ENCODE measurements at places on chromosomes 5 and 9.
A peak's percentile ranks its signal among the peaks of the same experiment; 100 is the strongest.

- no peak for DNase-seq
These were observed 11.1 kb upstream of the TCF7 start for GRCh38 chr5:134103397-134103796.

DNA sequence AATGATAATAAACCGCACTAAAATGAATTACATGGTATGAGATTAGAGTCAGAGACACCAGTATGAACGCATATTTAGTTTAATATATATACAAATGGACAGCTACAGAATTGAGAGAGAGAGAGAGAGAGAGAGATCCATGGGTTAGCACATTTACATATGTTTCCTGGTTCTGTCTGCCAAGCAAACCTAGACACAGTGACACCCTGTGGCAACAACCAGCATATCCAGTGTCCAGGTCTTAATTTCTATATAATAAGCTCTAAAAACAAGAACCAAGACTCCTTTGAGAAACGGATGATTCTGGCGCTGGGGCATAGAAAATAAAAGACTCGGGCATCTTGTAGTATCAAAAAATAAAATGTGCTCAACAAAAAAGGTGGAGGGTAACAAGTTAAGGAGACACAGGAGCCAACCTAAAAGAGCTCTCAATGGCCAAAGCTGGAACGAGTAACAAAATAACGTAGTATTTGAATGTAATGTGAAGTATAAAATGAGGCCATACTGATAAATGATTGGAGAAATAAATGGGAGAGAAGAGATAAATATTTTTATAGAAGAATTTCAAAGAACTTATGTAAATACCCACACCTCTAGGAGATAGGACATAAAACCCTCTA, 84.5 kb downstream of the RFX3 start:
- DNase-seq, result peak; percentile 55

GRCh38 chr5:130762031-130762430, 403.0 kb downstream of the HINT1 start:
- peak; percentile 18 for DNase-seq

DNA sequence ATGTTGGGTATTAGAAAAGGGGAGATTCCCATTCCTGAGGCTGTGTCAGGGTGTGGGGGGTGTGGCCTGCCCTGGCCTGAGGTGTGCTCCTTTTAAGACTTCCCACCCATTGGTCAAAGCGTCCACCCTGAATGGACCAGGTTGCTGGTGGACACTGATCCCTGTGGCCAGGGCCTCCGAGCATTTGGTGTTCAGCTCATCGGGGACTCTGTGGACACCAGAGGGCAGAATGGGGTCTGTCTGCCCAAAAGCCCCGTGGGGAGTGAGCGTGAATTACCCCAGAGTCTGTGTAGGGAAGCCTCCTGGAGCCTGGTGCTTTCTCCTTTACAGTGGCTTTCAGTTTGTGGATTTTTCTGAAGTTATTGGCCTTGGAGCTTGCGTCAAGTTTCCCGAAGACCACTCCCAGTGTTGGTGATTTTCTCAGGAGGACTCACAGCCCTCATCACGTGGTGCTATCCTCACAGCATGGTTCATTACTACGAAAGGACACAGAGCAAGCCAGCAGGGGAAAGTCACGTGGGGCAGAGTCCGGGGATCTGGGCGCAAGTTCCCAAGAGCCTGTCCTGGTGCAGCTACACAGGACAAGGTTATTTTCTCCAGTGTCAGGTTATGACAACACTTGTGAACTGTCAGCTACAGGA, 55.5 kb downstream of the TENT4A start:
- no peak for DNase-seq

- DNase-seq, result peak; percentile 23
These were observed 466.9 kb upstream of the ARRDC3 start for GRCh38 chr5:91850031-91850430.

- DNase-seq, result no peak
These were observed 27.3 kb downstream of the AFAP1L1 start for GRCh38 chr5:149298842-149299404.

DNA sequence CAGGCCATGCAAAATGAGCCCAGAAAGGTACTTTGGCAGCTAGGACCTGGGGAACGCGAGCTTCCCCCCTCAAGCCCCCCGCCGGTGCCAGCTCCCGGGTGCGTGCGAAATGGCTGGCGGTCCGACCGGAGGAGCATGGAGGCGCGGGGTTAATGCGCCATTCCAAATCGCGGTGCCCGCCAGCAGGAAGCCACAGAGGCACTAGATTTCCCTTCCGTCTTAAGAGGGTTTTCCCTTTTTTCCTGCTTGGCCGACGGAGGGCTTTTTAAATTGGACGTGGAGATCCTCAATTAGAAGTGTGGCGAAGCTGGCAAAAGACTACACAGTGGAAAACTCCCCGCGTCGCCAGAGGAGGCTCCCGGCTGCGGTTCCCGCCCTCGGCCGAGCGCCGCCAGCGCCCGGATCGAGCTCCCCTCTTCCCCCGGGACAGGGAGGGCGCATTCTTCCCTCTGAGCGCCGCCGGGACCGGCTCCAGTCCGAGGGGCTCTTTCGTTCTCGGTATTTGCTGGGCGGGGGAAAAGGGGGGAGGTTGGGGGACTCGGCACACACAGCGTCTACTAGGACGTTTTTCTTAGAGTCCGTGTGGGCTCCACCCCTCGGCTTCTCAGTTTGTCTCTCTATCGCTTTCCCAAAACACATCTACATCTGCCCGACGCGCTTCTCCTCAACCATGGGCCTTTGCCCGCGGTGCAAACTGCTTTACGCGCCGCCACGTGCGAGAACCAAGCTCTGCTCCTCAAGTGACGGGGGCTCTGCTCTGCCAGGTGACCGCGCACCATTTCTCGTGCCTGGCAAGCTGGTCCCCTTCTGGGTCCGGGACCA, 3.0 kb downstream of the GDNF start:
- peak; percentile 58 for DNase-seq

GRCh38 chr5:149442563-149443182, 63.6 kb upstream of the IL17B start:
- peak; percentile 67 for DNase-seq

DNA sequence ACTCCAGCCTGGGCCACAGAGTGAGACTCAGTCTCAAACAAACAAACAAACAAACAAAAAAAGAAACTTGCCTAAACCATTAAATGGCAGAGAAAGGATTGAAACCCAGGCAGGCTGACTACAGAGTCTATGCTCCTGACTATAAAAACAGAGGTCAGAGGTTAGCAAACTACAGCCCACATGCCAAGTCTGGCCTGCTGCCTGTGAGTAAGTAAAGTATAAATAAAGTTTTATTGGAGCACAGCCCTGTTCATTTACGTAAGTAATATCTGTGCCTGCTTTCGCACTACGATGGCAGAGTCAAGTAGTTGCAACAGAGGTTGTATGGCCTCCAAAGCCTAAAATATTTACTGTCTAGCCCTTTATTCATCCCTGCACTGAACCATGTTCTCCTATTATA, 11.6 kb downstream of the POLR1E start:
- DNase-seq, result no peak

GRCh38 chr9:110592044-110592830, 12.7 kb upstream of the SVEP1 start:
- no peak for DNase-seq

- DNase-seq, result peak; percentile 84
These were observed 105.5 kb upstream of the PITX1 start for GRCh38 chr5:135139381-135140134.

DNA sequence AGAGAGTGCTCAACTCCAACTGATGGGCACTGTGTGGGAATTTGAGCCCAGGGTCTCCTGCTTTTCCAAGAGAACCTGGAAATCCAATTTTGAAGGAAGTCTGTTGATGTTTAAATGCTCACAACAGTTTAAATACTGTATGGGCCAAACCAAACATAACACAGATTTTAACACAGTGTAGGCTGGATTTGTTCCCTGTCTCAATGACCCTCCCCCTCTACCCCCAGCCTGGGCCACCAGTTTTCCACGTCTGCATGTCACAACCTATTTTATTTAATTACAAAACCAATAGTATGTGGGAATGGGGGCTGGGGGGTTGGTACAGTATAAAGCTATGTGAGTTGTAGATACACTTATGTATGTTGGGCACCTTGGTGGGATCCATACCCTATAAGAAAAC, 11.7 kb downstream of the PALM2AKAP2 start:
- DNase-seq, result no peak

DNA sequence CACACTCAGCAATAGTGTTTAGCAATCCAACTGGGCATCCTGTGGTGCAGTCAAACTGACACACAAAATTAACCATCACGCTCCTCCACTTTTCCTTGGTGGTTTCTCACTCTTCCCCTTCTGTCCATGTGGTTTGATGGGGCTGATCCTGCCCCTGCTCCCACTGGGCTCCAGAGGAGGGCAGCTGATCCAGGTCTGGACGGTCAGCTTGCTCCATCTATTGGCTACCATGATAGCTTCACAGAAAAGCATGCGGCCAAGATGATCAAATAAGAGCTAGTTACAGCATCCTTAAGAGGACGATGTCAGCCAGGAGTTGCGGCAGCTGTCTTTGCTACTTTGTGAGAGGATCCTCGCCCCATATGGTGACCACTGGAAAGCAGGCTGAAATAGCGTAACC, 29.6 kb upstream of the RANBP17 start:
- no peak for DNase-seq

- no peak for DNase-seq
These were observed 422.7 kb upstream of the GRAMD2B start for GRCh38 chr5:126000507-126000906.

DNA sequence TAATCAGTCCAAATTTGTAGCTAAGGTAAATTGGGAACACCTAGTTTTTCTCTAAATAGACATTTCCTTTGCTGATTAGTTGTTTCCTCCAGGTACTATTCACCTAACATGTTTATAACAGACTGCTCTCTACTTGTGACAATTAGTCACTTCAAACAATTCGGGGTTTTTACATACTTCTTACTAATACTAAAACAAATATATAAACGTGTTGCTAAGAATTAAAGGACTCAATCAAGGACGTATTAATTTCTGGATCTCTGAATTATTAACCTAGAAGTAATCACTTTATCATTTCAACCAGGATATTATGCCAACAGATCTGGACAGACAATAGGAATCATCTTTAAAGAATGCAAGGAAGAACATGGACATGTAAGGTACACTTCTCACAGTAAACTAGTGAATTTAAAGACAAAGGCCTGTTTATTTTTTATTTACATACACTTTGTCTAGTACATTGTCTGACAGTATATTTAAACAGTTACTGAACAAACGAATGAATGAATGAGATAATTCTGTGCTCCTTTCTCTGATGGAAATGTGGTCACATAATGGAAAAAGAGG, 22.3 kb downstream of the PJA2 start:
- DNase-seq, result no peak

- no peak for DNase-seq
These were observed 131.5 kb downstream of the MELK start for GRCh38 chr9:36704148-36704547.

DNA sequence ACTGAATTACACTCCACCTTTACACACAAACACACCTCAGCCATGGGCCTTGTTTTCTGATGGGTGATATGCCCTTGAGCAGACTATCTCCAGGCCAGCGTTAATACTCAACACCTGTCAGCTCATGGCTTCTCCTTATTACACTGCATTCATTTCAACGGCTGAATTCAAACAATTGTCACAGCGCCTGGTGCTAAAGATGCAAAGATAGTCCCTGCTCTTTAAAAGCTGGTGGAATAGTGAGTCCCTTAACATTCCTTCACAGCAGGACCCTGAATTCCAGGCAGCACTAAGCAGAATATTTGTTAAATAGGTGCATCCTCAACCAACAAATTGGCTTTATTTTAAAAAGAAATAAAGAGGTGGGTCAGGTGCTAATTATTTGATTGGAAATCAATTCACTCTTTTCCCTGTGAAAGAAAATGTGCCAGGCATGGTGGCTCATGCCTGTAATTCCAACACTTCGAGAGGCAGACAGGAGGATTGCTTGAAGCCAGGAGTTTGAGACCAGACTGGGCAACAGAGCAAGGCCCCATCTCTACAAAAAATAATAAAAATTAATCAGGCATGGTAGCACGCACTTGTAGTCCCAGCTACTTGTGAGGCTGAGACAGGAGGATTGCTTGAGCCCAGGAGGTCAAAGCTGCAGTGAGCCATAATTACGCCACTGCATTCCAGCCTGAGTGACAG, 155.7 kb upstream of the EFNA5 start:
- DNase-seq, result no peak

- no peak for DNase-seq
These were observed 6.9 kb downstream of the SUSD1 start for GRCh38 chr9:112168197-112168596.

GRCh38 chr9:120642129-120642770, 62.3 kb upstream of the CDK5RAP2 start:
- DNase-seq, result no peak

- DNase-seq, result peak; percentile 17
These were observed 216.9 kb upstream of the TLX3 start for GRCh38 chr5:171092194-171092593.

DNA sequence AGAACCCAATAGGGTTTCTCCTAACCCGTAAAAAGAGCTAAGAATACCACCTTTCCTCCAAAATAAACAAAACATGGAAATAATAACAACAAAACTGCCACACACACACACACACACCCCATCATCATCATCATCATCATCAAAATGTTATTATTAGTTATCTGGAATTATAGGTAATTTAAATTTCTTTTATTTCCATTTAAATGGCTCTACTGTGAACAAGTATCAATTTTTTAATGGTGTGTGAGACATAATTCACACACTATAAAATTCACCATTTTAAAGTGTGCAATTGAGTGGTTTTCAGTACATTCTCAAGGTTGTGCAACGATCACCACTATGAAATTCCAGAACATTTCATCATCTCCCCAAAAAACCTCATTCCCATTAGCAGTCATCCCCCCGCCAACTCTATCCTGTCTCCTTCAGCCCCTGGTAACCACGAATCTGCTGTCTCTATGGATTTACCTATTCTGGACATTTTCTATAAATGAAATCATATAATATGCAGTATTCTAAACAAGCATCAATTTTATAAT, 172.7 kb downstream of the ROR2 start:
- peak; percentile 58 for DNase-seq

DNA sequence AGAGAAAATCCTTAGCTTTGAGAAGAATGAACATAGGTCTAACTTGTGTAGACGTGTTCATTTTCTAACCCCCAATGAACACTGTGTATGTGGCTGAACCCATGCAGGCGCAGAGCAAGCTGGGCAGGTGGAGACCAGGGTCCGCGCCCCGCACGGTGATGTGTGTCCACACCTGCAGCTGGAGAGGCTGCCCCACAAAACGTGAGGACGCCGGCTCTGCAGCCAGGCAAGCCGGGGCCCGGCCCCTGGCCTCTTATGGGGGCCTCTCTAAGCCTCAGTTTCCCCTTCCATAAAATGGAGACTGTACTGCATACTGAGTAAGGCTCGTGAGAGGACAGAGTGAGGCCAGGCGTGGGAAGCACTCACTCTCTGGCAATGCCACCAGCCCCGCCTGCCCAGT, 124.7 kb upstream of the RAPGEF1 start:
- no peak for DNase-seq

DNA sequence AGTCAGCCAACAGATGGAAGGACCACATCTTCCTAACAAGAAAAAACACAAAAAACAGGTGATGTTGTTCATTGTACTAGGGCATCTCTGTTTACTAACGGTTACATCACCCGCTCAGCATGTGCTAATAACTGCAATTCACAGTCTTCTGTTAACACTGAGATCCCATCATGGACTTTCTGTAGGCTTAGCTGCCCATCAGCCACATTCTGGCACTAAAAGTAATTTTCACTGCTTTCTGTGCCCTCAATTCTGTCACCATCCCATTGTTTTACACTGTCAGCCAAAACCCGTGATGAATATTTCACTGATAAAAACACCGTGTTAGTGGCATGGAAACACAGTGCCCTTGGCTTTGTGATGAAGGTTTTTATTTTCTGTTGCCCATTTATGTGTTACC, 64.6 kb downstream of the CAST start:
- no peak for DNase-seq
